Activated CD8-positive, alpha-beta T cell treated with anti-CD3 and anti-CD28 coated beads for 36 hours (primary cell): ENCODE measurements at places on chromosomes 5 and 9. TPM values are rescaled to one million over a fixed set of nuclear protein-coding genes. Genes with fewer than 3 reads are reported as not detected.

- no peak for DNase-seq
Measured at GRCh38 chr9:121721058-121721350, 69.6 kb downstream of the DAB2IP start.

- DNase-seq, result no peak
Measured at GRCh38 chr5:31225118-31225517, 31.6 kb downstream of the CDH6 start.

PROB1 gene
- total RNA-seq, result 4.1 TPM

- DNase-seq, result no peak
Measured at GRCh38 chr5:129857116-129857515, 47.1 kb upstream of the CHSY3 start.

GGTA1 gene
- not detected for total RNA-seq

RXRA gene
- total RNA-seq, result 23.8 TPM

- DNase-seq, result peak; percentile 2
Measured at GRCh38 chr5:36363101-36363500, 61.4 kb upstream of the RANBP3L start.

GRCh38 chr9:70468291-70468690 is 53.8 kb upstream of the KLF9 start:
- DNase-seq, result no peak

GLDC gene
- total RNA-seq, result 0.63 TPM

DNA sequence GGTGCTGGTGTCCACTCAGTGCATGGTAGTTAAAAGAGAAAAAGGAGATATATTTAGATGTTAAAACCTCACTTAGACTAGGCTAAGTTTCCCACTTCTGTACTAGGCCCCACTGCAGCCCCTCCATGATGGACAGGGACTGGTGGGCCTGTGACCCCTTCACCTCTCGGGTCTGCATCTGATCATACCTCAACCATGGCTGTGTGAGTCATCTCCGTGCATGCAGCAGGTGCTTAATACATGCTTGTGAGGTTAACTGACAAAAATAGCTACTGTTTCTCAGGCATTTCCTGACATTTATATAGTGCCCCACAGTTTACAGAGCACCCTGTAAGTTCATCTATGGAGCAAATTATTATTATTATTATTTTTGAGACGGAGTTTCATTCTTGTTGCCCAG is 8.4 kb upstream of the URM1 start:
- DNase-seq, result peak; percentile 21
